ENCODE measurements at places on chromosomes 1 and 21. TPM values are rescaled to one million over a fixed set of nuclear protein-coding genes. Genes with fewer than 3 reads are reported as not detected.

Gene ORC1
- total RNA-seq = 12.3 TPM

Gene LEPR
- 5.9 TPM for total RNA-seq

Gene RCSD1
- total RNA-seq = 0.27 TPM

Gene HIVEP3
- total RNA-seq = 1.7 TPM

Gene USP24
- 18.8 TPM for total RNA-seq

Gene KTI12
- 13.0 TPM for total RNA-seq

All from hair follicular keratinocyte (primary cell).